Dorsolateral prefrontal cortex (tissue), 122 donors: ENCODE measurements at places on chromosomes 3 and 15. TPM values are rescaled to one million over a fixed set of nuclear protein-coding genes. Genes with fewer than 3 reads are reported as not detected.

- DNase-seq: no peak
Observed at GRCh38 chr3:133945381-133946095, 49.9 kb upstream of the RAB6B start.

CRABP1 gene
- 9.0 TPM for total RNA-seq

DNA sequence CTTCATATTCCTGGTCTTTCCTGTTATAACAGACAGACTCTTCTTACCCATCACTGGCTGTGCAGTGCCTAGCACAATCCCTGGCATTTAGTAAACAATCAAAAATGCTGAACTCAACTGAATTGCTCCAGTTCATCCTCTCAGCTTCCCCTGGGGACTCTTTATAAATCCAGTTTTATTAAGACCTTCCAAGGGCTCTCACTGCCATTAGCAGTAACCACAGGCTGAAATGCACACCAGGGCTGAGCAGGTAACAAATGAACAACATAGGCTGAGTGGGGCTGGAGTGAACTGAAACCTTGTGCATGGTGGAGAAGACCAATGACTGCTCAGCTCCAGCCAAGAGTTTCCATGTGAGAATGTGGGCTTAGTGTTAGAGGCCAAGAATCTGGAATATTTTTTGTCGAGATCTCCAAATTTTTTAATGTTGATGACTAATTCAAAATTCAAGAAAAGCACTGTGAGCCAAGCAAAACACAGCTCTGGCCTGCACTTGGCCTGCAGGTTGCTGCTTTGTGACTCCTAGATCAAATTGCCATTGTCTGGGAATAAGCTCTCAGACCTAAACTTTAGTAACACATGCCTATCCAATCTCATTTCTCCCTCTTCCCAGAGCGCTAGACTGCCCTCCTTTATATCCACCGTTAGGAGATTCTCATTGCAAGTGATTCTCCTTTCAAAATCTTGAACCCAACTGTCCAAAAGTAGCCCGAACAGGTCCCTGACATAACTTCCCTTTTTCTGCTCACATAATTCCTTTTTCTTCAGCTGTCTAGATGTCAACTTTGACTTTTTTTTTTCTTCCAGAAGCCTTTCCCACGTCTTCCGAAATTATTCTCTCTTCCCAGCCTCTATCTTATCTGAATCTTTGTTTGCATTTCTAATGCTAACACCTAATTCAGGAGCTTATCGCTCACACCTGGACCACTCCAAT is 7.4 kb downstream of the SQOR start:
- no peak for DNase-seq

DNA sequence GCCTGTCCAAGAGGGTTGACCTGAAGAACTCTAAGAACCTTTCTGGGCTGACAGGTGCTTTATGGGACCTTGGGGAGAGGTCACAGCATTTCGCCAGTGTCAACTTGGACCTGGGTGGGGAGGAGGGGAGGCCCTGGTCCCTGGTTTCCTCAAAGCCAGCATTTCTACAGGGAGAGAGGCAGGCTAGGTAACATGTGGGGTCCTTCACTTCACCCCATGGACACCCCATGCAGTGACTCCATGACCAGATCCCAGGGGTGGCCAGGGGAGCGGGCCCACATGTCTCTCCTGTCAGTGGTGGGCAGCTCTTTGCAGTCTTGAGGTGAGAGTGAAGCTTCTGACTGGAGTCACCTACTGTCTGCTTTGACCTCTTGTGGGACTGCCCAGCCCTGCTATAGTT is 35.8 kb downstream of the GOLGA6L10 start:
- no peak for DNase-seq

NUP210 gene
- total RNA-seq: 14.1 TPM

GRCh38 chr3:42189736-42190135 is 76.2 kb downstream of the CCK start:
- DNase-seq: no peak

CHL1 gene
- total RNA-seq: 287 TPM

DNA sequence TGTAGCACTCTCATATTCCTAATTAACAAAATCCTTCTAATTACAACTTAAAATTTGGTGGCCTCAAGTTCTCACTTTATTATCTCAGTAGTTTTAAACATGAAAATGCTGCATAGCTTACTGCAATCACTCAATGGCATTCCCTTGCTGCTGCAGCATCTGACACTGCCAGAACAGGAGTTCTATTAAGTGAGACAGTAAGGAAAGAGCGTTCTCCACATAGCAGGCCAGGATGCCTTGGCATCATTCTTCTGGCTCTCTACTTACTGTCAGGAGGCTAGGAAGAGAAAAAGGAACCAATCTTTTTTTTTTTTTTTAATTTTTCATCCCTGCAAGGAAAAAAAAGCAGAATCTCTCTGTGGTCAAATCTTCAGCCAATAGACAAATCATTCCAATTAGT is 3.2 kb downstream of the CNBP start:
- no peak for DNase-seq

- no peak for DNase-seq
Observed at GRCh38 chr15:62900071-62900802, 142.3 kb upstream of the TPM1 start.

- no peak for DNase-seq
Observed at GRCh38 chr15:57118013-57118799, 199.8 kb downstream of the TCF12 start.

DNA sequence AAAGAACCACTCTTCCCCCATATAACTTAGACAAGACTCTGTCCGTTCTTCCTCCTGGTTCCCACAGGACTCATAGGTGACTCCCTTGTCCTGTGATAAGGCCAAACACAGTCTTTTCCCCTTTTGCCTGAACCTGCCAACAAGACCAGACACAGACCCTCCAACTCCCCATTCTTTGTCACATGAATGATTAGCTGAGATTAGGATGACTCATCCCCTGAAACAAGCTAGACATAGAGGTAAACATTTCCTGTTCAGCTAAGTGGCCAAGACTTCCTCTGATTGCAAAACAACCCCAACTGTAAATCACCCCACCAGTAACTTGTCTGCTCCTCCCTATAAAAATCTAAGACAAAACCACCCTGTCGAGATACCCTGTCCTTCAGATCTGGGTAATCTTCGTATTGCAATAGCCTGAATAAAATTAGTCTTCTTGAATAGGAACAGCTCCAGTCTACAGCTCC is 11.4 kb upstream of the HTR3E start:
- DNase-seq: no peak

GRCh38 chr15:68667800-68668625 is 89.2 kb downstream of the CORO2B start:
- DNase-seq: no peak

SLC2A2 gene
- not detected for total RNA-seq
